CMK (cell line): ENCODE measurements at places on chromosomes 5 and 9.

GRCh38 chr5:148776780-148777179 is 49.6 kb upstream of the ADRB2 start:
- DNase-seq = no peak

- no peak for DNase-seq
Observed at GRCh38 chr5:163594951-163595350, 89.5 kb downstream of the MAT2B start.

GRCh38 chr9:132946631-132947295 is 2.3 kb upstream of the TSC1 start:
- no peak for DNase-seq

- no peak for DNase-seq
Observed at GRCh38 chr9:136295542-136296433, 8.1 kb downstream of the CCDC187 start.

GRCh38 chr5:155471027-155471426 is 457.5 kb downstream of the KIF4B start:
- DNase-seq = no peak

GRCh38 chr5:88833371-88834130 is 49.4 kb downstream of the MEF2C start:
- DNase-seq = no peak

GRCh38 chr5:115758356-115758755 is 58.1 kb downstream of the CDO1 start:
- DNase-seq = no peak

GRCh38 chr9:6702707-6703106 is 55.1 kb upstream of the KDM4C start:
- no peak for DNase-seq

DNA sequence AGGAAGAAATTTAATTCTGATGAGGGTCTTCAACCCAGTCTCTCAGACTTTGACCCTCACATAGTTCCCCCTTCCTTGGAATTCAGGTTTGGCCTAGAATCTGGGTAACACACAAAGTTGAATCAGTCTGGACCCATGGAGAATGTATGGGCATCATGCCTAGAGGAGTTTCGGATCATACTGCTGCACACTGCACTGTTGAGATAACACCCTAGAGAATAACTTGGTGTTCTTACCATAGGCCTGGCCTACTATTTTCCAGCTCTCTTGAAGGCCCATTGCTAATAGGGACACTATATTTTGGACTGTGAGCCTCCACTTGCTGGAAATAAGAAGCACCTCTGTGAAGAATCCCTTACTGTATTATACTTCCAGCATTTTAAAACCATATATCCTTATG is 413.5 kb downstream of the PLK2 start:
- no peak for DNase-seq

GRCh38 chr9:16469184-16469583 is 401.3 kb downstream of the BNC2 start:
- no peak for DNase-seq

DNA sequence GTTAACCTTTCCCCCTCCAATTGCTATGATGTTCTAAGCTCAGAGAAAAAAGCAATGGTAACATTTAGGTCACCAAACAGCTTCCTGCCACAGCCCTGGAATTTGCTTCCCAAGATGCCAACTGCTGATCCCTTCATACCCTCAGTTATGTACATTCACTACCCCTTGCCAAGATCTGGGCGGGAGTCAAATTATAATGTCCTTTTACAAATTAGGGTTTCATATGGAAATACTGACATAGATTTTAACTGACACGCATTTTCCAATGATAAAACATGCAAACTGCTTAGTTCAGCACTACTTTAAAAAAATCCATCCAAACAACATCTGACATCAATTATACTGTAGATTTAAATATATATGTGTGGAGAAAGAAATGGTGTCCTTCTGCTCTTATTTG is 5.0 kb downstream of the LOX start:
- DNase-seq = no peak

GRCh38 chr5:119063579-119064379 is 7.1 kb upstream of the DMXL1 start:
- DNase-seq = no peak

DNA sequence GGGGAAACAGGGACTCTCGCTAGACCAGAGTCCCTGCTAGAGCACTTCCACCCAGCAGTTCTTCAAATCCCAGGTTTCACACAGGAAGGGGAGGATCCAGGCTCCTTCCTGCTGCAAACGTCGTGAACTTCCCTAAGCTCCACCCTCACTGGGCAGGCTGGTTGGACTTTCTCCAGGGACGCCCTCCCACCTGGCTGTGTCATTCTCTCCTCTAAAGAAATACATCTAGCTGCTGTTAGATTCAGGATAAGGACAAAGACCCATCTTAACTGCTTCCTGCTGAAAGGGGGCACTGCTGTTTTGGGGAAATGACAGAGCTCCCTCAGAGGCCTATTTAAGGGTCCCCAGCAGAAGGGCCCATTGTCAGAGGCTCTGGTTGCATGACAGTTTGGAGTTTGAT is 230.7 kb downstream of the SEMA6A start:
- DNase-seq = no peak

DNA sequence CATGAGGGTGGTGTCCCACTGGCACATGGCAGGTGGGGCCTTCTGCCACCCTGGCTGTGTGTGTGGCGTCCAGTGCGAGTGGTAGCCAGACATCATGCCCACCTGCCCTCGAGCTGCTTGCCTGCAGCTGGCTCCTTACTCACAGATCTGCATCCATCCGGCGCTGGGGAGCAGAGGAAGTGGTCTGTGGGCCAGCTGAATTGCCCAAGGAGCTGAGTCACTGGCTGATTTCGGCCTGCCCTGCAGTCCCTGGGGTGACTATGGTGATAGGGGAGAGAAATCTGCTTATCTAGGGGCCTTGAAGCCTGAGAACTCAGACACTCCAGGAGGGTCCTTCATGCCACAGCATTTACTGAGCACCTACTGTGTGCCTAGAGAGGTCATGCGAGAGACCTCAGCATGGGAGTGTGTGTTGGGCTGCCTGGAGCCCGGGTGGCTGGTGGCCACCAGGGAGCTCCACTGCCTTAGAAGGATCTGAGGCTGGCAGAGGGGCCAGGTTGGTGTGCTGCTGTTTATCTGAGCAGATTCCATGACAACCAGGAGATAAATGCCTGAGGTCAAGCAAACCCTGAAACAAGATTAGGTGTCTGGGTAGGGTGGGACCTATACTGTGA is 57.1 kb downstream of the SLC22A5 start:
- DNase-seq = peak; percentile 75

DNA sequence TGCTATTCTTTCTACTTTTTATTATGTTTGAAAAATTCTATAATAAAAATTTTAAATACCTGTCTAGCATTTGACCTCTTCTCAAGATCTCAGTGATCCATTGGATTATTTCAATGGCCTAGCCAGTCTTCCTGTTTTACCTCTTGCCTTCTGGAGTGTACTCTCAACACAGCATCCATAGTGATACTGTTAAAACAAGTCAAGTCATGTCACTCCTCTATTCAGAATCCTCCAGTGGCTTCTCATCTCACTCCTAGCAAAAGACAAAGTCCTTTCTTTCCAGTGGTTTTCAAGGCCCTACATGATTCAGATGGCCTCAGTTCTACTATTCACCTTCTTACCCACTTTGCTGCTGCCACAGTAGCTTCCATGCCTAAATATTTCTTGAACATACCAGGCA is 1.8 kb downstream of the MARVELD2 start:
- no peak for DNase-seq

- DNase-seq = no peak
Observed at GRCh38 chr5:119681734-119682133, 52.4 kb downstream of the FAM170A start.

- DNase-seq = no peak
Observed at GRCh38 chr5:88558366-88558765, 289.7 kb upstream of the TMEM161B start.

DNA sequence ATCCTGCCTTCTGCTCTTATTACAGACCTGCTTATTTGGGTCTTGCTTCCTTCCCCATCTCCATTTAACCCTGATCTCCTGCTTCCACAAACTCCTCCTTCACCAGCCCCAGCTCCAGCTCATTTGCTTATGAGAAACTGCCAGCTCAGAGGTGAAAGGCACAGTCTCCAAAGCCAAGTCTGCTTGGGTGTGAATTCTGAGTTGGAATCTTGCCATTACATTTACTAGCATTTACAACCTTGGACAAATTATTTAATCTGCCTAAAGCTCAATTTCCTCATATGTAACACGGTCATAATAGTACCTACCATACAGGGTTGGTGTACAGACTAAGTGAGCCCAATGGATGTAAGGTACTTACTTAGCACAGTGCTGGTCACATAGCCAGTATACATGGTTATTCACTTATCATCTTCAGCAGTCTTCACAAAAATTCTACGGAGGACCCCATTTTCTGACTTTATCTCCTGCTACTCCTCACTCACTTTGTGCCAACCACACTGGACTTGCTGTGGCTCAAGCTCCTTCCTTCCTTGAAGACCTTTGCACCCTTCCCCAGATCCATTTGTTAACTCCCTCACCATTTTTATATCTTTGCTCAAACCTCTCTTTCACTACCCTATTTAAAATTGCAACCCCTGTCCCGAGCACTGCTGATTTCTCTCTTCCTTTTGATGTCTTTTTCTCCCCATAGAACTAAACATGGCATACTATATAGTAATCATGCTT is 86.2 kb downstream of the DOCK2 start:
- DNase-seq = no peak

GRCh38 chr9:106066940-106067524 is 372.7 kb downstream of the TMEM38B start:
- DNase-seq = no peak

- no peak for DNase-seq
Observed at GRCh38 chr9:71303351-71303750, 181.9 kb upstream of the TRPM3 start.

- no peak for DNase-seq
Observed at GRCh38 chr5:110718311-110718710, 8.2 kb downstream of the TMEM232 start.

- no peak for DNase-seq
Observed at GRCh38 chr5:165014439-165014838, 1509.0 kb downstream of the MAT2B start.

- DNase-seq = no peak
Observed at GRCh38 chr5:142391058-142391845, 66.4 kb upstream of the SPRY4 start.

- no peak for DNase-seq
Observed at GRCh38 chr5:128857076-128857677, 108.1 kb upstream of the SLC27A6 start.

GRCh38 chr9:1938135-1938534 is 77.0 kb upstream of the SMARCA2 start:
- no peak for DNase-seq

- DNase-seq = no peak
Observed at GRCh38 chr9:95061916-95062595, 255.5 kb downstream of the FANCC start.

DNA sequence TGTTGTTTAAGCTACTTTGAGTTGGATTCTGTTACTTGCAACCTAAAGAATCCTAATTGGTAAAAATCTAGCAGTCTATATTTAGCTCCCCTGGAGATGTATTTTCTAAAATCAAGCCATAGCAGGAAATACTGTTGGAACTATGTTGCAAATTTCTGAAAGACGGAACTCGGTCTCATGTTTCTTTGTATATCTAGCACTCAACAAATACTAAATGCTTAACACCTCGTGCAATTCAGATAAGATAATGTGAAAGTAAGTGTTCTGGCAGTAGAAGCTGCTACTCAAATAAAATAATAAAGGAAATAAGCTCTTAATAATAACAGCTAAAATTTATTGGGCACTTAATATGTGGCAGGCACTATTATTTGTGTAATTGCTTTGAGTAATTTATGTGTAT is 10.9 kb upstream of the PRELID2 start:
- DNase-seq = no peak
